Stimulated activated CD4-positive, alpha-beta T cell treated with anti-CD3 and anti-CD28 coated beads, TNF-alpha, amount 100 ng/mL, for 1 hour (primary cell): ENCODE measurements at places on chromosomes 5 and 9.
A peak's percentile ranks its signal among the peaks of the same experiment; 100 is the strongest.

DNA sequence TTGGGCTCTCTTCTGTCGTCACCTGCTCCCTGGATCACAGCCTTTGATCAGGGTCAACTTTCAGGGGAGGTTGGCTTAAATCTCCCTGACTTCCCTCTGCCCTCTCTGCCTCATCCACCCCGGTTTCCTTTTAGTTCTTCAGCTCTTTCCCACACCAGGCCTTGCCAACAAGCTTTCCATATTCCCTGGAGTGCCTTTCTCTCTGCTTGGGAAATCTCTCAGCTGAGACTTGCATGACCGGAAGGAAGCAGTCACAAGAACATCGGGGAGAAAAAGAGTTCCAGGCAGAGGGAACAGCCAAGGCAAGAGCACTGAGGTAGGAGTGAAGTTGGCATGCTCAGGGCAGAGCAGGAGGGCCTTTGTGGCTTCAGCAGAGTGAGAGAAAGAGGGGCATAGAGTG is 88.4 kb upstream of the HSPA9 start:
- no peak for DNase-seq

GRCh38 chr5:102832445-102832844 is 77.3 kb downstream of the PAM start:
- no peak for DNase-seq

DNA sequence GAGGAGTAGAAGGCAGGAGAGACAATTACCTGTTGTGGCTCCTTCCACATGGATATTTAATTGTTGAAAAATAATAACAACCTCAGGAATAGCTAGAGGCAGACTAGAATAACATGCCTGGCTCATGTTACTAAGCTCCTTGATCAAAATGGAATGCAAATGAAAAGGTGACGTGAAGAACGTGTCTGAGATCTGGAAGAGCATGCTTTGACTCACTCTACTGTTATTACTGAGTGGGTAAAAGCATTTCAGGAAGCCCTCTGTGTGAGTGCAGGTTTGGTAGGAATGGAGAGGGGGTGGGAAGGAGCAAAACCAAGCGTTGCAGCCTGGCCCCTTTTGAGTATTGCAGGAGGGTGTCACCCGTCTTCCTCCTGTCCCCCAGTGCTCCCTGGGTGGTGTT is 84.8 kb downstream of the EQTN start:
- no peak for DNase-seq

DNA sequence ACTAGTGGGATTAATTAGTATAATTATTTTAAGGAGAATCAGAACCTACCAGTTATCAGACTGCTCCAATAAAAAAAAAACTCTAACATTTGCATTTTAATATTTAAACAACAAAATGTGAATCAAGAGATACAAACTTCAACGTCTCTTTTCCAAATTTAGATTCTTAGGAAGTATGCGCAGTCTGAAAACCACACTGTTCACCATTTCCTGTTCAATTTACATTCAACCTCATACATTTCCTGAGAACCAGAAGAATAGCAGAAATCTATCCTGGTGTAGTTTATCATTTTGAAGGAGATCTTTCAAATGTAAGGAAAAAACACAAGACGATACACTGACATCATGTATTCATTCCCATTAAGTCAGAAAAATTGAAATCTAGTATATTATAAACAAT is 869.2 kb downstream of the EFNA5 start:
- no peak for DNase-seq

DNA sequence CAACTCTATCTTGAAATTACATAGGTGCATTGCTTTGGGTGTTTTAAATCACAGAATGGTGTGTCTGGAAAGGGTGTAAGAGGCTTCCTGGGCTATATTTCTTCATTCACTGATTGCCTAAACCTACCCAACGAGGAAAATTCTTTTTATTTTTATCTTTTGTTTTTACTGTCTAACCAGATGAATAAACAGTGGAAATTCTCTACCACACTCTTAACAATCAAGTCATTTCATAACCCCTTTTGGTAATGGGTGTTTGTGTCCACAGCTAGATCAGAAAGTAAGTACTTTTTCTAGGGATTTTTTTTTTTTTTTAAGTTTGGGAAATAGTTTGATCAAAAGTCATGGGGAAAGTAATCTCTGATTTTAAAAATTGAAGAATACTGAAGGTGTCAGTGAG is 27.6 kb upstream of the C5orf47 start:
- no peak for DNase-seq

DNA sequence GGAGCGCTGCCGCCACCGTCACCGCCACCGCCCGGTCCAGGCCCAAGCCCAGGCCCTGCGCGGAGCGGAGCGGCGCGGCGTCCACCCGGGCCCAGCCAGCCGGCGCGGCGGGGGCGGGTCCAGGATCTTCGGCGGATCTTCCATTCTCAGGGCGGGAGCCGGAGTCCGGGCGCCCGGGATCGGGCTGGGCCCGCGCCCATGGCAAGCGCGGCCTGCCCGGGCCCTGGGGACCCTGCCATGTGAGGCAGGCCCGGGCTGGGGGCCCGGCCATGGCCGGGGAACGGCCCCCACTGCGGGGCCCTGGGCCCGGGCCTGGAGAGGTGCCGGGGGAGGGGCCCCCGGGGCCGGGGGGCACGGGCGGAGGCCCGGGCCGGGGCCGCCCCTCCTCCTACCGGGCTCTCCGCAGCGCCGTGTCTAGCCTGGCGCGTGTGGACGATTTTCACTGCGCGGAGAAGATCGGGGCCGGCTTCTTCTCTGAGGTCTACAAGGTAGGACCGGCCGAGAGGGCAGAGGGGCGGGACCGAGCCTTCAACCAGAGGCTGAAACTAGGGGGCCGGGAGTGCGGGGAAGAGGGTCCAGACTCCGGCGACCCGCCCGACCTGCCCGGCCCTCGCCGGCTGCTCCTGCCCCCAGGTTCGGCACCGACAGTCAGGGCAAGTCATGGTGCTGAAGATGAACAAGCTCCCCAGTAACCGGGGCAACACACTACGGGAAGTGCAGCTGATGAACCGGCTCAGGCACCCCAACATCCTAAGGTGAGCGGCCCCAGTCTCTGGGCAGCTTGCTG is 482 bp downstream of the TESK1 start:
- DNase-seq: no peak

DNA sequence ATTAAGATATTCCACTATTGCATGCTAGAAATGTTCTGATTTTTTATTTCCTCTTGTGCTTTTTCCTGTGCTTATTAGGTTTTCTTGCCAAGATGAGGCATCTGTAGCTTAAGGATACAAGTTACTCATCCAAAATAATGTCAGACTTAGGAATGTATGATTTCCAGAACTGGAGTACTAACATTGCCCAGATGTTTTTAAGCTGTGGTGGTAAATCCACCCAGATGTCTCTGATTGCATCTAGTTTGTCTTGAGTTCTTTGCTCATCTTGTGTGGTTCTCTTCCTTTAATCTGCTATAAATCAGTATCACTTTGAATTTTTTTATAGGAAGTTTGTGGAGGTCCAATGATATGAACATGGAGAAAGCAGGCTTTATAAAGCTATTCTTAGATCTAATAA is 337.5 kb upstream of the ZNF608 start:
- DNase-seq: no peak

- no peak for DNase-seq
These were observed 225.8 kb upstream of the CYLC2 start for GRCh38 chr9:102769307-102769706.

- DNase-seq: no peak
These were observed 84.1 kb downstream of the PPP2R2B start for GRCh38 chr5:146794326-146795029.

GRCh38 chr5:5665225-5666075 is 243.0 kb downstream of the ICE1 start:
- no peak for DNase-seq

- DNase-seq: peak; percentile 86
These were observed at the start of gene DPH7 for GRCh38 chr9:137578518-137579258. TSS of gene DPH7 (minus strand) at chr9:137578925. CDS start at chr9:137578777, 148 bp downstream.

DNA sequence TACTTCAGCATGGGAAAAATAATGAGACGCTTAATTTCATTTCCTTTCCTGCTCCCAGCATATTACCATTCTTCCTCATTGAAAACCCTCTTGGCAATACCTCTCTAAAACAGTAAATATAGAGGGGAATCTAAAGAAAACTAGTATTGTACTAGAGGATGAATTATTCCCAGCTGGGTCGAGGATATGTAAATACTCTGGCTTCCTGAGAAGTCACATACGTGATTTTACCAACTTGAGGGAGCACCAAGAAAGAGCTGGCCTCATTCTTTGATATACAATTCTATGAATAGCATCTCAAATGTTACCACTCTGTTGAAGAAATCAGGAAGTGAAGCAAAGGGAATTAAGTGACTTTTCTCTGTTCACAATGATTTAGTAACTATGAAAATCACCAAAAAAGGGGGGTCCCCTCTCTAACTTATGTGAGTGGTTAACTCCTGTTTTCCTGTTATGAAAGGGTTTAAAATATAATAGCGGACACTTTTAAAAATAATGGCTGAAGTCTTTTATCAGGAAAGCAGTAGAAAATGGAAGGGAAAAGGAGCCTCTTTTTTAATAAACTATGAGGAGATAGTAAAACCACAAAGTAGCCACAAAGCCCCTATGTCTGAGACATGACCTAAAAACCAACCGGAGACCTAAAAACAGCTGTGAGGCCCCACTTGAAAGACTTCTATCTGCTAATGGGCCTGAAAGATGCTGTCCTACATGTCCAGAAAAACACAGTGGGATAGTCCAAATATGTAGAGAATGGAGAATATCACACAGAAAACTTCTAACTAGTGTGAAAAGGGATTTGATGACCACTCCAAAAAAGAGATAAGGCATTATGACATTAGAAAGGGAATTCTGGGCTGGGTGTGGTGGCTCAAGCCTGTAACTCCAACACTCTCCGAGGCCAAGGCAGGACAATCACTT is 42.6 kb downstream of the LPAR1 start:
- no peak for DNase-seq

- DNase-seq: no peak
These were observed 1.4 kb downstream of the ERGIC1 start for GRCh38 chr5:172835290-172835993.

DNA sequence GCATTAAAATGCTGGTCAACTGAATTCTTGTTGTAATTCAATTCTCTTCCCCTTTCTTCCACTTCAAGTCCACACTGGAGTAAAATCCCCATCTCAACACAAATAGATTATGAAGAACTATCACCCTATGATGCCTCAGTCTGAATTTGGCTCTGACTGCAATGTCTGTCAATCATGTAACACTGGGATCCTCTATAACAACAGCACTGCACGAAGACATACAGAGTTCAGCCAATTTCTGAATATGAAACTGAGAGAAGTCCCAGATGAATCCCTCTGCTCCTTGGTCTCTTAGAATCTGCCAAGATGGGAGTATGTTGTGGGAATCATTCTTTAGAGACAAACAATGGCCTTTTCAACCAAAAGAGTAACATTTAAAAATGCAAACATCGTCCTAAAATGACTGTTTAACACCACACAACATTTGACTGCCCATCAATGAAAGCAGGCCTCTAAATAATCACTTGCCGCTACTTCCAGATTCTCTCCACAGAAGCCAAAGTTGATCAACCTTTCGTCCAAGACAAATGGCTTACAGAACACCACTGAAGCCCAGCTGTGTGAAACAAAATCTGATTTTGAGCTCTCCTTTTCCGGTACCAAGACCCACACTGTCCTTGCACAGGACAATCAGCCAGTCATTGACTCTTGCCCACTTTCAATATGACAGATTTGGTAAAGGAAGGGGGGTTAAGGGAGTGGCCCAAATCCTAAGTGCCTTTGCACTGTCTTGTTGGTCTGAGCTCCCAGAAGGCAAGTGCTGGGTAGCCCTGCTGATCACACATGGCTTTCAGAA is 258.0 kb downstream of the EBF1 start:
- no peak for DNase-seq

GRCh38 chr5:40497573-40497972 is 182.1 kb upstream of the PTGER4 start:
- DNase-seq: no peak
